ENCODE measurements at places on chromosomes 4 and X.

GRCh38 chrX:65821721-65822496 is 154.5 kb downstream of the MSN start:
- DNase-seq = no peak

DNA sequence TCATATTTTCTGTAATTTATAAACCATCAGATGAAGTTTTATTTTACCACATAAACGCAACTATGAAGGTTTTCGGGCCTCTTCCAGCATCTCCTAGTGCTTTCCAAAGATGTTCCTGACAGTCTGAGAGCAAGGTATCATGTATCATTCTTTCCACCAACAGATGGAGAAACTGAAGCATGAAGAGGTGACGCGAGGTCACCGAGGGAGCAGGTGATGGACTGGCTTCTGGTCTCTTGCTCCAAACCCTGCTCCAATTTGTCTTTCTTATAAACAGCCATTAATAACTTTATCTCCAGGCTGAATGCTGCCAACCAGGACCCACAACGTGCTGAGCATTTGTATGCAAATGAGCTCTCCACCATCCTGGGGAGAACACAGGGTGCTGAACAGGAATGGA is 86.3 kb upstream of the MAML3 start:
- no peak for DNase-seq

GRCh38 chr4:109553130-109553529 is 6.9 kb upstream of the MCUB start:
- DNase-seq = no peak

DNA sequence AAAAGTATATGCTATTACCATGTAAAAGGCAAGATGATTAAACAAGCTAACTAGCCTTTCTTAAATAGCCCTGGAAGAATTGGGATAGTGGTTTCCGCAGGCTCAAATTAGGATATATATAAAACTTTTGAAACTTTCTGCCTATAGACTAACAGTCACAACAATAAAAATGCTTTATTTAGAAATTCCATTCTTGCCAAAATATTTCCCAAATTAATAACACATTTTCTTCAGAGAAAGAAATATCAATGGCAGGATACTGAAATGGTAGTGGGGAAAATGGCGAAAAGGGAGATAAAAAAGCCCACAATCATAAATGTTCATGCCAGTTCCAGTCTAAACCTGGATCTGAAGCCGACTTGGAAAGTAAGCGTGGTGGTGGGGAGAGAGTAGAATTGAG is 56.0 kb downstream of the MAD2L1 start:
- no peak for DNase-seq

DNA sequence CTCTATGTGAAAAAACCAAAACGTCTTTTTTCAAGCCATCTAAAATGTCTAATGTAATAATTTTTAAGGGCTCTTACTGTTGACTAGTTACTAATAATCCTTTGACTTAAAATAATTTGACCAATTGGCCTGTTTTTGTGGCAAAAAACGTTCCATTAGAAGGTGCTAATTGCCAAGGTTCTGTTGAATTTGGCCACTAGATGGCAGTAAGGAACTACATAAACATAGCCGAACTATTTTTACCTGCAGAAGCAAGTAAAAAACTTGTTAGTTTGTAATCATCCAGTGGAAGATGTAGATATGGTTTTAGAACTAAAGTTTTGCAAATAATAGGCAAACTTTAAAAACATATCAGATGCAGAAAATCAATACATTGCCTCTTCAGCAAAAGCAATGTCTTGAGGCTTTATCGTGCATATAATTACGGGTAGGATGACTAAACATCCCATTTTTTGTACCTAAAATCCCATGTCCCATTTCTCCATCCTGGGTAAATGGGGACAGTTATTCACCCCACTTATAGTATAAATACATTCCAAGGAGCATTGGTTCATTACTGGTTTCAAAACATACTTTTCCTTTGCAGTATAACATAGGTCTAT is 57.6 kb downstream of the PROM1 start:
- no peak for DNase-seq

DNA sequence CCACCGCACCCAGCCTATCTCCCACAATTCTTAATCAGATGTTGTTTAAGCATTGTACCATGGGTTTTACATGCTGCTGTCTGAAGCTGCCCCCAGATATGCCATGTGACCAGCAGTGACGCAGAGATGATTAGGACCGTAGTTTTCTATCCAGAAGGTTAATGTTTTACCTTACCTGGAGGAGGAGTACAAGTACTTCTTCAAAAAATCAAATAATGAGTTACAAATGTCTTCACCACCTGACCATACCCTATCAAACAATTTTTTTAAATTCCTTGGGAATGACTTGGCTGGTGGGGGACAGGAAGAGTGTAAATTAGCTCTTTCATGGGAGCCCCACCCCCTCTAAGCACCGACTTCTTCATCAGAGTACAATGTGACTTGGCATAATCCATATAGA is 16.2 kb upstream of the SGMS2 start:
- DNase-seq = no peak
